ENCODE measurements at places on chromosomes 5 and 9.

DNA sequence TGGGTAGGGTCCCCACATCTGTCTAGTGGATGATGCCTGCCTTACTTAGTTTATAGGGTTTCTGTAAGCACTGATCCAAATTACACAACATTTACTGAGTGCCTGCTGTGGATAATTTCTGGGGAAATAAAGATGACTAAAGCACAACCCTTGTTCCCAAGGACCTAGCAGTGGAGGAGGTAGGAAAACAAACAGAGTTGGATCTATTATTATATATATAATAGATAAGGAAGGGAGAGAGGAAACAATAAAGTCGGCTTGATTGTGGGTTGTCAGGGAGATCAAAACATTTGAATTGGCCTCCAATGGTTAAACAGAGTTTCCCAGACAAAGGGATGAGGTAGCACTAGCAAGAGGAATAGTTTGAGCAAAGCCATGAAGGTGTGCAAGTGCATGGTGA is 14.0 kb downstream of the IL33 start:
- no peak for DNase-seq

DNA sequence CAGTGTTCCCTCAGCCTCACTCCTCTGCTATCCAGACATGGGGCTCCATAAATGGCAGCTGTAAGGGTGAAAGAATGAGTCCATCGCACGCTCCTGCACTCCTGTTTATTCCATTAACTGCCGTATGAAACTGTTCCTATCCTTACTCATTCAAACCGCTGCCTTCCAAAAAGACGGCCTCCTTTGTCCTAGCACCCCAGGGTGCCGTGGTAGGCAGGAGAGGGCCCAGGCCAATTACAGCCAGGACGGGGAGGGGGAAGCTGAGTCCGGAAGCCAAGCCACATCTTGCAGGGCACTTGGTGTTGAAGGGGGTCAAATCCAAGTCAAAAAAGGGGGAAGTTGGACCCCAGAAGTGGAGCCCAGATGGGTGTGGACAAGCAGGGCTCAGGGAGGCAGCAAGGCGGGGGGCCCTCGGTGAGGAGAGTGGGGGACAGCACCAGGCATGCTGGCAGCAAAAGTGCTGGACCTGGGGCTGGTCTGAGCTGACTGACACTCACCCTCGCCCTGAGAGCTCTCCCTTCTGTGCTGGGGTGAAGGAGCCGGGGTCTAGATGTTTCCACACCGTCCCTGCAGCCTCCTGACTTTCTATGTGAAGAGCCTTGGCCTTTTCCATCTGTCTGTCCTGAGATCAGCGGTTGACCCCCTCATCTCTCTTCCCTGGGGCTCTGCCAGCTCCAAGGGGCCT is 63.3 kb downstream of the COL23A1 start:
- no peak for DNase-seq

DNA sequence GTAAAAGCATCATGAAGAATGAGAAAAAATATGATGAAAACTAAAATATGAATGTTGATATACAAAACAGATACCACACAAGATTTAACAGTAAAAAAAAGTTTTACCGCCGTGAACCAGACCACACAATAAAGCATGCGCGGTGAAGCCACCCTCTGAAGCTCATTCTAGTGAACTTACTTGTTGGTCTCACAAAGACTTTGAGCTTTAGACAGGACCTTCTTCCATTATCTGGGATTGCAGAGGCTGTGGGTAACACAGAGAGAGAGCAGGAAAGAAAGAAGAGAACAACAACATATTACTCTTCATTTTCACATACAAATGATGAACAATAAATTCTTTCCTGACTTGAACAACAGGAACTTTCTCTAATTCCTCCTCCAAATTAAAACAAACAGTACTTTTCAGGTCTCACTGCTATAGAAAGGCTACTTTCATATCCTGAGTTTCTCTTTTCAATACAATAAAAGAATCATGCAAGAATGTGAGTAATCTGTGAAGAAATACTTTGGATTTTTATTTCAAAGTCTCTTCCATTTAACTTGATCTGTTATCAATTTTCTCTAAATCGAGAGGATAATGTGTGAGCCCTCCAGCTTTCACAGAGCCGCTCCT is 283.1 kb downstream of the EFNA5 start:
- no peak for DNase-seq

DNA sequence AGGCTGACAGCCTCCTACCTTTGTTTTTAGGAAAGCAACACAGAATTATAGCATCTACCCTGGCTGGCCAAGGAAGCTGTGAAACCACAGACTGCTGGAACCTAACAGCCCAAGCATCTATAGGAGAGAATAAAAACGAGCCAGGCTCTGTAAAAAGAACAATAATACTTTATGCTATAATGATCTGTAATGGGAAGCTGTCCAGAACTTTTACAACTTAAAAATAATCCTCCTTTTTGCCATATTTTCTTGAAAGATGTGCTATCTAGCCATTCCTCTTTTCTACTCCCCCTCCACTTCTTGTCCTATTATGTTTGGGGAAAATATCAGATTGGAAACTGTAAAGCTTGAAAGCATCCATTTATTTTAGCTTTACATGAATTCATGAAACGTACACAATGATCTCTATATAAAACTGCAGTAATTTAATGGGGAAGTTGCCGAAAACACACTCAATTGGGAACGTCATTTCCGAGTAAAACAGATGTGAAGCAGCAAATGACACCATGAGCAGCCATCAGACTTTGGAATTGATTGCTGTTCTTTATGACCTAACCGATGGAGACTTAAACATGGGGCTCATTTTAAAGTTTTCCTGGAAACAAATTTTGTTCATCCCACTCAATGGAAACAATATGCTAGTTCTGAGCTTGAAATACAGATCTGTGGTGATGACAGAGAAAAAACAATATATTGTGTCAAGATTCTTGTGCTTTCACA is 450.3 kb upstream of the CLINT1 start:
- no peak for DNase-seq

DNA sequence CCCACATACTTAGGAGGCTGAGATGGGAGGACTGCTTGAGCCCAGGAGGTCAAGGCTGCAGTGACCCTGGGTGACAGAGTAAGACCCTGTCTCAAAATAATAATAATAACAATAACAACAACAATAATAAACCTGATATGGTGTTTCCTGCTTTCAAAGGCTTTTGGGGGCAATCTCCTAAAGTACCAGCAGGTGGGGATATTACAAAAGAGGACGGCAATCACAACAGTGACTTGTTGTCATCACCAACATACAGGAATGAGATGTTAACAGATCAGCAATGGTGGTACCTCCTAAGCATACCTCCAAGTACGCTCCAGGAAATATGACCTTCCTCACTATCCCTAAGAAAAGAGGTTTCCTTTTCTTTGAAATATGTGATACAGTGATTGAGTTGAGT is 91.1 kb upstream of the RNF180 start:
- DNase-seq: no peak

DNA sequence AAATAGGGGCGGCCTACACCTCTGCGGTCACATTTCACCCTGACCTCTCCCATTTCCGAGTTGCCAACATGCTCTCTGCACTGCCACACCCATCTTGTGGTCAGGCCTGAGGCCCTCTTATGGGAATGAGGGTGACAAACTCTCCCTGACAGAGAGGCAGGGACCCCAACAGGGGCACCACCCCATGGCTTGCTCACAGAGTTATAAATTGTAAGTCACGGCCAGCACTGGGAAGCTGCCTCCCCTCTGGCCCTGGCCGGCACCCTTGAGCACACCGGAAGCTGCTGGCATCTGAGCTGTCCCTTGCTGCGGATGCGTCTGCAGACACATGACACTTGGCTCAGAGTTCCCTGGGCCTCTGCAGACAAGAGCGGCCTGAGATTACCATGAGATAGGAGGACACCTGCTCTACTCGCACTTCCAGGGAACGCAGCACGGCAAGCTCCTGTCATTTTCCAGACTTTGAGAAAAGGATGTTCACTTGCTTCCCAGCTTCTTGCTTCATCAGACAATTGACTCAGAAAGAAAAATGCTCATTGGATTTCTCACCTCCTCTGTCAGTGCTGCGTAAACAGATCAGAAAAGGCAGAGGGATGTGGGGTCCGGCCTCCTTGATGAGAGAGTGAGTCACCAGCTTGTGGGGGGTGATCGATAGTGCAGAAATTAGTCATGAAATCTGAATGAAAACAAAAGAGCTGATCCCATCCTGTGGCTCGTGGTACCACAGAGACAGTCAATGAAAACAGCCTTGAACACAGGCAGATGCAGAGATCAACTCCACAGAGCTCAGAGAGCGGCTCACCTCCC is 269.8 kb downstream of the SYK start:
- no peak for DNase-seq

DNA sequence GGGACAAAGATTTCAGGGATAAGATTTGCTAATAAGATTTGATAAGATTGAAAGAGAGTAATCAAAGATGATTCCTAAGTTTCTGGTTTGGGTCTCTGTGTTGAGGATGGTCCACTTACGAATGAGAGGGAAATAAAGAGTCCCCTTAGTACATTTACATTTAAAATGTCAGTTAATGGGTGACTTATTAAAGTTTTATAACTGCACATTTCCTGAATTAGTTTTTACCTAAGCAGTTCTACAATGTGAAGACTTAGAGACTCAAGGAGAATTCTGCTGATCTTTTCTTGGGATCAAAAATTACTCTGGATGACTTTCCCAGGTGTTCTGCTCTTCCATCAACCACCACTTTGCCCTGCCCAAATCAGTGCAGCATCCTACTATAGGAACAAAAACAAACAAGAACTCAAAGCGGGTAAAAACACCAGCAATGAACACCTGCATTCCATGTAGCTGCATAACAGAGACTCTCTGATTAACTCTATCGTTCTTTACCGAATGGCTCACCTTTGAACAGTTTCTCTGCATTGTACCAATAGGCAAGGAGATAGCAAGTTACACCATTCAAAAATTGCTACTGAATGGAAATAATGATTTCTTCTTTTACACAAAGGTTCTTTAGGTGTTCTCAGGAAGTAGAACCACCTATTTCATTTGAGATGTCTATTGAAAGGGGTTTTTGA is 65.3 kb downstream of the PRLR start:
- DNase-seq: no peak

- DNase-seq: no peak
Observed at GRCh38 chr5:52007230-52007858, 624.1 kb downstream of the ISL1 start.

DNA sequence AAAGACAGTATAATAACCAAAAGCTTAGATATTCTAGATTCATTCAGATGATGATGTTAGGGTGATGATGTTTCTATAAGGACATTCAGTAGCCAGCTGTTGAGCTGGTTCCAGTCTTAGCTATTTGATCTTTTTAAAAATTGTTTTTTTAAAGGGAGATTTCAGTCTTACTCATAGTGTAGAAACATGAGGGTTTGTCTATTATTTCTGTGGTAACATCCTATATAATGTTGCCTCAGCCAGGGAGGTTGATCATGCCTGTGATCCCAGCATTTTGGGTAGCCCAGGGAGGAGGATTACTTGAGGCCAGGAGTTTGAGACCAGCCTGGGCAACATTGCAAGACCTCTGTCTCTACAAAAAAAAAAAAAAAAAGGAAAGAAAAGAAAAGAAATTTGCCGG is 167.8 kb downstream of the DOCK2 start:
- no peak for DNase-seq

- DNase-seq: no peak
Observed at GRCh38 chr9:123508048-123508447, 152.1 kb downstream of the CRB2 start.

GRCh38 chr5:72474516-72474915 is 32.7 kb downstream of the ZNF366 start:
- DNase-seq: no peak

GRCh38 chr5:149518620-149519019 is 32.6 kb downstream of the CSNK1A1 start:
- DNase-seq: no peak

DNA sequence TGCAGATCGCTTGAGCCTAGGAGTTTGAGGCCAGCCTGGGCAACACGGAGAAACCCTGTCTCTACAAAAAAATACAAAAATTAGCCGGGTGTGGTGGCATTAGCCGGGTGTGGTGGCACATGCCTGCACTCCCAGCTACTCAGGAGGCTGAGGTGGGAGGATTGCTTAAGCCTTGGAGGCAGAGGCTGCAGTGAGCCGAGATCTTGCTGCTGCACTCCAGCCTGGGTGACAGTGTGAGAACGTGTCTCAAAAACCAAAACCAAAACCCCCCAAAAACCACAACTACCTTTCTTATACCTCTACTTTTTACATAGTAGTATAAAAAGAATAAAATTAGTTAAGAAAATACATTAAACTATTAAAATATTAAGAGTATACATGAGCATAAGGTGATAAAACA is 121.2 kb downstream of the RAPGEF6 start:
- no peak for DNase-seq

- DNase-seq: no peak
Observed at GRCh38 chr5:72228960-72229359, 91.1 kb downstream of the MRPS27 start.

Measured in CD4-positive, alpha-beta T cell treated with Interferon gamma for 1 hour (primary cell).